Coronary artery (tissue), 2 donors: ENCODE measurements at places on chromosomes 12 and 14.

DNA sequence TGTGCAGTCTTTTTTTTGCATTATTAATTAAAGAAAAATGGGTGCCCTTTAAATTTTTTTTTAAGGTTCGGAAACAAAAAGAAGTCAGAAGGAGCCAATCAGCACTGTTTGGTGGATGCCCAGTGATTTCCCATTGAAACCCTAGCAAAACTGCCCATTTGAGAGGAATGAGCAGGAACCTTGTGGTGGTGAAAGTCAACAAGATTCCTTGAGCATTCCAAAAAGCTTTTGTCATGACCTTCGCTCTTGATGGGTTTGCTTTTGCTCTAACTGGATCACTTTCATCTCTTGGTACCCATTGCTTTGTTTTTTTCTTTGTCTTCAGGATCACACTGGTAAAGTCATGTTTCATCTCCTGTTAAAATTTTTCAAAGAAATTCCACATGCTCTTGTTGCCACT lies 54.1 kb downstream of the ADIPOR2 start:
- no peak for DNase-seq

DNA sequence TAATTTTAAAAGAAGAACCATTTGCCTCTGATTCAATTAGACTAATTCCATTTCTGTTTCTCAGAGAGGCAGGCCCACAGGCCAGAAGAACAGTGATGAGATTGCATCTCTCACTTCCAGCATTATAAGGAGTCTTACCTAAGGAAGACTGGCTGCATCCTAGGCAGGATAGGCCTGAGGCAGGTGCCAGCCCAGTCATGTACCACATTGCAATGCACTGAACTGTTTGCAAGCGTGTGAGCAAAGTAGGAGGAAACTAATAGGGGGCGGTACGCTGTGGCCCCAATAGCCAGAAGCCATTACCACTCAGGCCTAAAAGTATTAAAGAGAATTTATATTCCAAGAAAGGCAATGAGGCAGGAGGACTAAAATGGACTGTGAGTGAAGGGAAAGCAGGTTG lies 12.1 kb upstream of the CNIH1 start:
- no peak for DNase-seq

GRCh38 chr12:42125388-42125767 lies 19.3 kb downstream of the GXYLT1 start:
- no peak for DNase-seq

GRCh38 chr12:88782351-88782750 lies 202.1 kb upstream of the KITLG start:
- DNase-seq: no peak
